BE2C (cell line): ENCODE measurements at places on chromosomes 12 and 14.

- DNase-seq, result no peak
Measured at GRCh38 chr12:130480887-130481286, 143.2 kb downstream of the PIWIL1 start.

GRCh38 chr12:122064025-122064777 lies 14.4 kb upstream of the MLXIP start:
- peak; percentile 98 for DNase-seq

- no peak for DNase-seq
Measured at GRCh38 chr12:118611770-118612169, 235.4 kb downstream of the SUDS3 start.

DNA sequence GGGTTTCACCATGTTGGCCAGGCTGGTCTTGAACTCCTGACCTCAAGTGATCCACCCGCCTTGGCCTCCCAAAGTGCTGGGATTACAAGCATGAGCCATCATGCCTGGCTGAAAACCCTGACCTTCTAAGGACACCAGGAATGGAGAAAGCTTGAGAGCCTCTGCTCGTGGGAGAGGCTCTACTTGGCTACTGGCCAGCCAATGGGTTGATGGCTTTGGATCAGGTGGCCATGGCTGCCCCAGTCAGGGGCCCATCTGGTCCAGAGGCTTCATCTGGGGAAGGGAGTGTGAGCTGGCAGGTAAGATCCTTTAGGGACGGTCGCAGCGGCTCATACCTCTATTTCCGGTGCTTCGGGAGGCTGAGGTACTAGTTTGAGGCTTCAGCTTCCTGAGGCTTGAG lies 42.5 kb upstream of the PPP1CC start:
- DNase-seq, result peak; percentile 27

DNA sequence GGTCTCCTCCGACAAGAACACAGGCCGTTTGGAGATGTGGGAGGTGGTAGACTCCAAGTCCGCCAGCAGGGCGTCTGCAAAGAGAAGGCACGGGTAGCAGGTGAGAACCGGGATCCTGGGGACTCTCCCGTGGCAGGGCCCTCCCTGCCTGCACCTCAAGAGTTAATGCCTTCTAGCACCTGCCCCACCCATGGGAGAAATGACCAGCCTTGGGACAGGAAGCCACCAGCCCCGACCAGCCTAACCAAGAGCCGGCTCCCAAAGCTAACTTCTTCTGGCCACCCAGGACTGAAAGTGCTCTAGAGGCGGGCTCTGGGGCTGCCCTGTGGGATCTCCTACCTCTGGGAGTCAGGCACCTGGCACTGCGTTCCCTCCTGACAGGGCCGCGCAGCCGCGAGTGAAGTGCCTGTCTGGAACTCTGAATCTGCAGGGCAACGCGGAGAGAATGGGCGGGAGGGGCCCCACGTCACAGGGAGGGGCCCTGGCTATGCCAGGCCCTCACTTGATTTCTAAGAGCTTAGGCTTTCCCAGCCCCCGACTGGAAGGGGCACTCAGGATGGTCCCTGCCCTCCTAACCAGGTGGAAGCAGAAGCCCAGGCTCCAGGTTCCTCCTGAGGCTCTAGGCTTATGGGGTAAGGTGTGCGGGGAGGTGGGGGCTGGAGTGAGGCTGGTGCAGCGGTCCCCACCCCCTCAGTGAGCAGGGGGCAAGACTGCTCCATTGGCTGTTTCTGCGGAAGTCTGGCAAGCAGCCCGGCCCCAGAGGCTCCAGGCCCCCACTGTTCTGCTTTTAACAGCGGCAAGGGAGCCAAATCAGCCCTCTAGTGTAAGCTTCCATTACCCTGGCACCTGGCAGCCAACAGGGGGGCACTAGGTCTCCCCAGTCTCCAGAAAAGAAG lies 23.6 kb upstream of the RPLP0 start:
- DNase-seq, result peak; percentile 77

DNA sequence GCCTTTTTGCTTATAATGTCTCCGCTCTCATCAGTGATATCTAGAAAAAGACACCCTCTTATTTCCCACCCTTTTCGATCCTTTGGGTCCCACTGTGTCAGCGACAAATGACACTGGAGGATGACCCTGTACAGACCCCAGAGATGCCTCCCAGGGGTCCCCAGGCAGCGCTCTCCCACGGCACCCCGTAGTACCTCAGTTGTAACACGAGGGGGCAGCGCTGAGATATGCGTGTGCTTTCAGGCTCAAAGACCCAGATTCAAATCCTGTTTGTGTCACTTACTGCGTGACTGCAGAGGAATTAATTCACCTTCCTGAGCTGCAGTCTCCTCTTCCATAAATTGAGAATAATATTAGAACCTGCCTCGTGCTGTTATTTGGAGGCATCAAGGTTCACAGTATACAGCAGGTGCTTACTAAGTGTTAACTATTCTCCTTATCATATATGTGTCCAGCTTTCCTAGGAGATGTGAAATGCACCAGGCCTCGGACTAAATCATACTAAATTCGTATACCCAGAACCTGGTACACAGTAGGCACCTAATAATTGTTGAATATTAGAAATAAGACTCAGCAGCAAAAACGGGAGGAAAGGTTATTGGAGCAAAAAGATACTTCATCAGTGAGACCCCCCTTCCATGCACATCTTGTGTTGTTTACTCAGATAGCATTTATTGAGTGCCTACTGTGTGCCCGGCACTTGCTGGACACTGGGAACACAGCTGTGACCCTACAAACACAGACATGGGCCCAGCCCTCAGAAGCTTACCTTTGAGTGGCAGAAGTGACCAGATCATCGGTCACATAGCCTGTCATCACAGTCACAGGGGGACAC lies 99.9 kb downstream of the PHETA1 start:
- DNase-seq, result no peak

DNA sequence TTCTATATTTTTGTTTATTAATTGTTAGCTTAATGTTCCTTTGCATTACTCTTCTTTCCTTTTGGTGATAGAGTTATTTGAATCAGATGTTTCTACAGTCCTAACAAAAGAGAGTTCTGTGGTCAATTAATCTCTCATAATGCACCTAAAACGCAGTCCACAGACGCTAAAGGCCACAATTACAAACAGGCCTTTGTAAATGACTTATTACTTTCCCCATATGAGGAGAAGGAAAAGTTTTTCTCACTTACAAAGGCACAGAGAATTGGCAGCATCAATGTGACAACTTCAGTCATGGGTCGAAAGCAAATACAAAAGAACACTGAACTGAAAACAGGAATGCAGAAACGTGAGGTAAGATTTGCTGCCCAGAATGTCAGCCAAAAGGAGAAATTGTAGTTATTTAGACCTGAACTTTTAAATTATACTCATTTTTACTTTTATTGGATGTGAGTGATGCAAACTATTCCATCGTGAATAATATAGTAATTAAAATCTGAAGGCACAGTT lies 142.0 kb upstream of the SYT10 start:
- DNase-seq, result no peak
